Fibroblast of skin of right quadriceps (primary cell): ENCODE measurements at places on chromosomes 1 and 21.

DNA sequence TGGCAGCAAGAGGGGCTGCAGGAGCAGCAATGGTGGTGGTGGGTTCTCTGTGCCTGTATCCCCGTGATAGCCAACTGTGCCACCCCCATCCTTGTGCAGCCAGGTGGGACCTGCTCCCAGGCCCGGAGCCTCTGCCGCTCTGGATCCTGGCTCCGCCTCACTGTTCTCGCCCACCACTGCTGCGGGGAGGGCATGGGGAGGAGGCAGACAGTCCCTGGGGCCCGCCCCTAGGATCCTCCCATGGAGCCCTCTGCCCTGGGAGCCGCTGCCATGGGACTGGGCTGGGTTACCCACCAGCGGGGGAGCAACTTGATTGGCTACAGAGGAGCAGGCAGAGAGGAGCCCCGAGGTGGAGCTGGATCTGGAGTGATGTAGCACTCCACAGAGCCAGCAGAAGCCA, 31.6 kb downstream of the CD1D start:
- DNase-seq: no peak

- no peak for DNase-seq
These were observed 45.8 kb upstream of the S1PR1 start for GRCh38 chr1:101191049-101191448.

GRCh38 chr1:44835738-44836675, 7.0 kb downstream of the PTCH2 start:
- DNase-seq: peak; percentile 71

- no peak for DNase-seq
These were observed 1412.1 kb downstream of the PLA2G4A start for GRCh38 chr1:188240772-188241406.

DNA sequence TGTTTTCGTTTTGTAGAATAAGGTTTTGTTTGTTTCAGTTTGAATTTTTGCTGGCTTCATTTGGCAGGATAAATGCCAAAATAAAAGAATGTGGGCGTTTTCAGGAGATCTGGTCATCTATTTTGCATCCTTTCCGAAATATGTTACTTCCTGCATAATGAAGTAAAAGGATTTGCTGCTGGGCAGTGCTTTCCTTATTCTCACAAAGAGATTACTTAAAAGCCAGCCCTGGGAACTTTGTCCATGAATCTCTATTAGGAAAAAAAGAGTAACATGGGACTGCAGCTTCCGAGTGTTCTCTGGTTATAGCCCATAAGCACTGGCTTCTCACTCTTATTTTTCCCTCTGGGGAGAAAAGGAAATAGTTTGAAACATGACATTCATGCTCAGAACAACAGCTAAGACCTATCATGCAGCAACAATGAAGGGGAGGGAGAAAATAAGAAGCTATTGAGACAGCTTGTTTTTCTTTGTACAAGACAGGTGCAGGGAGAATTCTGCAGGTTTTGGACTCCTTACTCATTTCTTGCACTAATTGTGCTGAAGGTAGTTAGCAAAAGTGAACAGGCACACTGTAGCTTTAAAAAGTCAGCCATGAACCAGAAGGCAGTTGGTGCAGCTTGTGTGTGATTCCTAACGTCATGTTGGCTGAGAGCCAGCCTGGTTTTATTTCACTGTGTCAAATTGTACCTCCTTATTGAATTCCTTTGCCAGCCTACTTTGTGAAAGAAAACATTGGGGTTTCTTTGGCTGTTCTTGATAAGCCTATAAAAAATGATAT, at the start of gene SAMD13:
SAMD13 (plus strand) TSS at position 705 of the 781 bp plus-strand sequence. CDS start 1,527 bp downstream, outside the sequence.
- DNase-seq: peak; percentile 63

DNA sequence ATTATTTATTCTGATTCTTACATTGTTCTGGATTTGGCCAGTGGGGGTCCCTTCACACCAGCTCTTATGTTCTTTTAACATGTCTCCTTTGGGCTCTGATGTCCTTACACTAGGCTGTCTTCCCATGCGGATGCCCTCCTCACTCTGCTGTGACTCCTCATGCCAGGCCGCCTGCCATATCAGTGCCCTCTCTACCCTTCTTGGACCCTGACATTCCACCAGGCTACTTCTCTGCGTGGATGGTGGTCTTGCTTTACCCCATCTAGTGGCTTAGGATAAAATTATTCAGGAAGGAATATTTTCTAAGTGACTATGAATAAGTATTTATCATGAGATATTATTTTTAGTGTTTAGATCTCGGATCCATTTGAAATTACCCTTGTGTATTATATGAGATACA, 21.2 kb downstream of the ATF6 start:
- no peak for DNase-seq

GRCh38 chr21:34100790-34101189, 27.4 kb downstream of the MRPS6 start:
- no peak for DNase-seq

DNA sequence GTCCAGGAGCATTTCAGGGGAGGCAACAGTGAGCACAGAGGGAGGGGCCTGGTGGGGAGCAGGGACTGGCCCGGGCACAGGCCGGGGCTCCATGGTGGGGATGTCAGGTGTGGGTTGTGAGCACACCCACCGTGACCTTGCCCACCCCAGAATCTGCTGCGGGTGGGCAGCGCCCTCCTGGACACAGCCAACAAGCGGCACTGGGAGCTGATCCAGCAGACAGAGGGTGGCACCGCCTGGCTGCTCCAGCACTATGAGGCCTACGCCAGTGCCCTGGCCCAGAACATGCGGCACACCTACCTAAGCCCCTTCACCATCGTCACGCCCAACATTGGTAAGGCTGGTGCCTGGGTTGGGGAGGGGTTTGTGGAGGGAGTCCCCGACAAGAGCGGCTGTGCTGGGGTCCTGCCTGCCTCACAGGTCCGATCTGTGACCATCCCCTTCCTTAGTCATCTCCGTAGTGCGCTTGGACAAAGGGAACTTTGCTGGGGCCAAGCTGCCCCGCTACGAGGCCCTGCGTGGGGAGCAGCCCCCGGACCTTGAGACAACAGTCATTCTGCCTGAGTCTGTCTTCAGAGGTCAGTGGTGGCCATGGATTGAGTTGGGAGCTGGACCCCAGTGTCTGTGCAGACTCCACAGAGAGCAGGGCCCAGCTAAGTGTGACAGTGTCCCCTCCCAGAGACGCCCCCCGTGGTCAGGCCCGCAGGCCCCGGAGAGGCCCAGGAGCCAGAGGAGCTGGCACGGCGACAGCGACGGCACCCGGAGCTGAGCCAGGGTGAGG, 14.3 kb downstream of the PSRC1 start:
- no peak for DNase-seq

- no peak for DNase-seq
These were observed 258.6 kb upstream of the TMEM51 start for GRCh38 chr1:14894811-14895560.

DNA sequence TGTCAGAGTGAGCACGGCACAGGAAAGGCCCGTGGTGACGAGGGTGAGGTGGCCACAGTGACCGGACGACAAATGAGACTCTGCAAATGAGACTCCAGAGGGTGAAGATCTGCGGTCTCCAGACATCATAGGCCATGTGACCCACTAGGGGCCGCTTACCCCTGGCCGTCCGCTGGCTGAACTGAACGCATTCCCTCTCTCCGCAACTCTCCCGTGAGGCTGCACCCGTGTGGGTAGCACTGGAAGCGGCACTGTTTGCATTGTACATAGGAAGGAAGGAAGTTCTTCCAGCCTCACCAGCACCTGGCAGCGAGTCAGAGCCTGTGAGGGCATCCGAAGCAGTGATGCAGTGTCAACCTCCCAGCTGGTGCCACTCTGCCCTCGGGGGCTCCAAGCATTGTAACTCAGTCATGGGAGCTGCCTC, 23.6 kb upstream of the SPSB1 start:
- DNase-seq: no peak

- peak; percentile 59 for DNase-seq
These were observed 27.1 kb upstream of the LEPR start for GRCh38 chr1:65393347-65393746.

- peak; percentile 90 for DNase-seq
These were observed 1.1 kb upstream of the ST6GALNAC3 start for GRCh38 chr1:76073481-76073880.

DNA sequence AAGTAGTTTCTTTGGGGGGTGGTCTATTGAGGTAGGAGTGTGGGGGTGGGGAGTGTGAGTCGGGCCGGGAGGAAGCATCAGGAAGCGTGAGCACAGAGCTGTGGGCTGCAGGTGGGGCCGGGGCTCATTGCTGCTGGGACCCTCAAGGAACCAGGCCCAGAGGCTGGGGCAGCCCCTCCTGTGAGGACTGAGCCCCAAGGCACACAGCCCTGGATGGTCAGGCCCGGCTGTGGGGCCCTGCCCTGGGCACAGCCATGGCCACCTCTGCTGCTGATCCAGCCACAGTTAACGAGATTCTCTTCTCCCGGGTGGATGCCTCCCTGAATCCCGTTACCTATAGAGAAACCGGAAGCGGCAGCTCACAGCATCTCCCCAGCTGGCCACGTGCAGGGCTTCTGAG, 22.9 kb upstream of the SUMO3 start:
- no peak for DNase-seq

DNA sequence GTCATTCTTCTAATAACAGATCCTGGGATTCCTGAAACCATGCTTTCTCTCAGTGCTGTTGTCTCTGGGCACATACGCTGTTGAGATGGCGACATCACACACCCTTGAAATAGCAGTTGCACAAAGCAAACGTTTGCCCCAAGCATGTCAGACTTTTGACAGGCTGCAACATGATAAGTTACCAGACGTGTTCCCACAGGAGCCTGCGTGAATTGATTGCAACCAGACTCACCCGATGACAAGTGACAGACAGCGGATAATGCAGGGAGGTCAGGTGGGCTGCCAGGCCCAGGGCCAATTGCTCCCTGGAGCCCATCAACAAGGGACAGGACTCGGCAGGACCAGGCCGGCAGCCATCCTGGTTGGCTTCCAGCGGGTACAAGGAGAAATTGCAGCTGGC, 310.9 kb downstream of the SIPA1L2 start:
- DNase-seq: no peak

DNA sequence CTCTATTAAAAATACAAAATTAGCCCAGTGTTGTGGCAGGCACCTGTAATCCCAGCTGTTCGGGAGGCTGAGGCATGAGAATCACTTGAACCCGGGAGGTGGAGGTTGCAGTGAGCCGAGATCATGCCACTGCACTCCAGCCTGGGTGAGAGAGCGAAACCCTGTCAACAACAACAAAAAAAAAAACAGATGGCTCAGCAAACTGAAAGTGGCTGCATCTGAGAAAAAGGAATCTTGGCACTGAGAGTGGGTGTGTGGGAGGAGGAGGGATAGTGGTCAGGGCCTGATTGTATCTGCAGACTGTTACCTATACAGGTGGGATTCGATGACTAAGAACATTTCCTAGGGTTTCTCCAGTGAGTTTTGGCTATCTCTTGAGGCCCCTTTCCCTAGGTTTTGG, 122.2 kb upstream of the BARHL2 start:
- DNase-seq: no peak

- DNase-seq: no peak
These were observed 241.0 kb downstream of the DISC1 start for GRCh38 chr1:231867607-231868006.

GRCh38 chr1:39753132-39754025, 14.7 kb downstream of the PPIE start:
- DNase-seq: no peak

GRCh38 chr1:53470155-53470554, 11.0 kb downstream of the DMRTB1 start:
- DNase-seq: peak; percentile 69

DNA sequence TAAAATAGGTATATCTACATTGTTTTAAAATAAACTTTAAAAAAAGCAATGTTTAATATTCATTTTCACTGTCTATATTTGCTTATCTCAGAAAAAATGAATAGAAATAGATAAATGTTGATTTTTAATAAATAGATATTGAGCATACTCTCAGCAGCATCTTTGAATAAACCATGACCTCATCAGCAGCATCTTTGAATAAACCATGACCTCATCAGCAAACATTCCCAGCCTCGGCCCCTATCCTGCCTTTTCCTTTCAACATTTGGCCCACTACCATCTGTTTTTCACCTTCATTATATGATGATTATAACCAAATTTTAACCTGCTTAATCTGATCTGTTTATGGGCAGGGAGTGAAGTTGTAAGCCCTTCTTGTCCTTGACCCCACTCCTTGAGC, 148.7 kb upstream of the SAMSN1 start:
- DNase-seq: no peak
